Stimulated activated CD4-positive, alpha-beta T cell treated with anti-CD3 and anti-CD28 coated beads, TNF-alpha, amount 100 ng/mL, for 1 hour (primary cell): ENCODE measurements at places on chromosomes 11 and 22.
A peak's percentile ranks its signal among the peaks of the same experiment; 100 is the strongest.

GRCh38 chr11:64677441-64678023, 45.5 kb downstream of the NRXN2 start:
- no peak for DNase-seq

DNA sequence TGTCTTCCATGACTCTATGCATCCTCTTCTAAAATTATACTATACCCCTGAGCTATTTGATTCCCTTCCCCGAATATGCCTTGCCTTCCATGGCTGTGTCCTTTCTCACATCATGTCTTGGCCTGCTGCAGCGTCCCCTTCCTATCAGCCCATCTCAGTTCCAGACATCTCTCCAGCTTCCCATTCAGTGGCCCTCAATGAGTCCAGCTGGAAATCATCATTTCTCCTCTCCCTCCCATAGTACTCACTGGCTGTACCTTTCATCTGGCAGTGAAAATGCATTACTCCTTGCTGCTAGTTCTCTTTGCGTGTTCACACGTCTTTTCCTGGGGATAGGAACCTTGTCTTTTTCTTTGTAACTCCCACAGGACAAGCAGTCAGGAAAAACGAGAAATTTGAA, 486.8 kb downstream of the NTM start:
- no peak for DNase-seq

- DNase-seq = no peak
These were observed 693.4 kb upstream of the CCDC90B start for GRCh38 chr11:83979593-83979992.

GRCh38 chr11:8593935-8594909, at the start of gene STK33:
Gene STK33, minus strand, starts transcription at chr11:8594228. Its CDS starts 119,323 bp downstream, at chr11:8474905.
- DNase-seq = no peak

GRCh38 chr11:73055655-73056354, 86.3 kb downstream of the FCHSD2 start:
- DNase-seq = no peak

DNA sequence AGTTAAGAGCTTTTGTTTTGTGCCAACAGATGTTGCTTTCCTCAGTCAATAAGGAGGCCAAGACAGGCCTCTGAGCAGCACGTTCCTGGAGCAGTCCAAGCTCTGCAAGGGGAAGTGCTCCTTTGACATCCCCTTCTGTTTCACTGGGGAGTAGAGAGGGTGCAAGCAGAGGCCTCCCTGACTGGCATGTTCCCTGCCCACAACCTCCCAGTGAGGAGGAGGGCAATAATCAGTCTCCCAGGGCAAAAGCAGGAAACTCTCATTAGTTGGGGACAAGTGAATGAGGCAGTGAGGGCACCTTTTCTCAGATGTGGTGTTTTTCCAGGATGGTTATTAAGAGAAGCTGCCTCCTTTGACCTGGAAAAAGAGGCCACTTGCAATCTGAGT, 79.5 kb upstream of the ZBED5 start:
- no peak for DNase-seq

DNA sequence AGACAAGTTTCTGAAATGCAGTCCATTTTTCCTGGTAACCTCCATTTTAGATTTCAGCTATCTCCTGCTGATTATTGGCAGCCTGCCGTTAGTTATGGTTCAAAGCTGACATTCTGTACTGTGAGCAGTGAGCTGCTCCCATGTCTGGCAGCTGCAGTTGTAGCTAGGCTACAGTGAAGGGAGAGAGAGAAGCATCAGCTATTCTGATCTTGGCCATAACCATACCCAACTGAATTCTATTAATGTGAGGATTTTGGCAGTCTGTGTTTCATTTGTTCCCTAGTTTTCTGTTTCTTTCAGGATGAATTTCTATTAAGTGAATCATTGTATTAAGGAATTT, 33.4 kb downstream of the SIK2 start:
- DNase-seq = no peak

DNA sequence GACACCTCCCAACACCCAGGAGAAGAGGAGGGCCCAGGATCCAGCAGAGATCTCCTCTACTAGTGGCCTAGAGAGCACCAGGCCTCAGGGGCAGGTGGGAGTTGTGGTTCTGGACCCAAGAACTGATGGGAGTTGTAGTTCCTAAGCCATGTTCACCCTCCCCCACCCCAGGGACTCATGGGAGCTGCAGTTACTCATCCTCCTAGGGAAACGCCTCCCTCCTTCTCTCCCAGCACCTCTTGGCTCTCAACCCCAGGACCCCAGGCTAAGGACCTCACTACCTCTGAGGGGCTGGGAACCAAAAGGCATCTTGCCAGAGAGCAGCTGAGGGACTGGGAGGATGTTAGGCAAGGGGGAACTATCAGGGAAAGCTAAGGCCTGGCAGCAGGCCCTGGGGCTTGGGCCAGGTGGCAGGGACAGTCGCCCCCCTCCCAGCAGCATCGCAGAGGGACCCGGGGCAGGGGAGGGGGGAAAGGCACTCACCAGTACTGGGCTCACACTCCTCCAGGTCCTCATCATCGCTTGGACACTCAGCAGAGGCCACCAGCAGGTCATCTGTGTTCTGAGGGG, 28.9 kb downstream of the SLC22A12 start:
- no peak for DNase-seq

GRCh38 chr11:17543041-17543440, 1.2 kb downstream of the USH1C start:
- DNase-seq = no peak

DNA sequence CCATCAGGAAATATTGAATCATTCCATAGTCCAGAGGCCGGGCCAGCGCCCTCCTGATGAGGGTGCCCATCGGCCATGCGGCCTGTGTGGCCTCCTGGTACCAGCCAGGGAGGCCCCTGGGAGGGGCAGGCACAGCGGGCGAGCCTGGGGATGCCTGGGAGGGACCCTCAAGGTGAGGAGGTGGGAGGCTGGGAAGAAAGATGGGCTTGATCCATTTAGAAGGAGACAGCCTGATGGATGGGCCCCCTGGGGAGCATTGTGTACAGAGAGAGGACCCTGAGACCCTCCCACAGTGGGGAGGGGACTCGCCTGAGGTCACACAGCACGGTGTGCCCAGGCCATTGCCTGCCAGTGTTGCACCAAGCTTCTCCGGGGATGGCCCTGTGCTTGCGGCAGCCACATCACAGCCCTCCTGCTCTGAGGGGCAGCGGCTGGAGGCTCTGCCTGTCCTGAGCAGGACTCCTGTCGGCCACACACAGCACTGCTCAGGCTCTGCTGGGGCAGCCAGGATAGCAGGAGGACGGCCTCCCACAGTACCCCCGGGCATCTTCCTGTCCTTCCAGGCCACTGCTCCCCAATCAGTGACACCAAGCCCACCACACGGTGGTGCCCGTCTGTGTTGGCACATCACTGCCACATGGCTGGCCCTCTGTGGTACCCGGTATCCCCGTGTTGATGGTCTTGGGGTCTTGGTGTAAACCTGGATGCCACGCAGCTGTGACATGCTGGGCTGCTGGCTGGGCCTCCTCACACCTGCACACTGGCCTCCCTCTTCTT, 290.0 kb downstream of the TBC1D22A start:
- no peak for DNase-seq

DNA sequence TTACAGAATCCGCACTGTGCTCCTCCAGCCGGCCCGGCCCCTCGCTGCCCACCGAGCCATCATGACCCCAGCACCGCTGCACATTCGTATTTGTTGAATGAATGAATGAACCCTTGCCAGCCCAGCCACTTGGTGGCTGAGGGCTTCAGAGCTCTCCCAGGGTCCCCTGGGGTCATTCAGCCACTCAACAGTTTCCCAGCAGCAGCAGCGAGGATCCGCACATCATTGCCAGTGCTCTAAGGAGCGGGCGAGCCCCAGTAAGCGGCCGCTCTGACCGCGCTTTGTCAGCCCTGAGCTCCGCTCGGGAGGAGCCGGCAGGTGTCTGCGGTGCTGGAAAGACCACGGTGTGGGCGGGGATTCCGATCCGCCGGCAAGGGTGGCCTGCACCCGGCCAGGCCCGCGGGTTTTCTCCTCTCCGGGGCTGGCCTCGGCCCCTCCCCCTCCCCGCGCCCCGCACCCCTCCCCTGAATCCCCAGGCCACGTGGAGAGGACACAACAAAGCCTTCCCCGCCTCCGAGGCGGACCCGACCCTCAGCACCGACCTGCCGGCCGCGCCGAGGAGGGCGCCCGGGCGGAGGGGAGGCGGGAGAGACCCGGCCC, 563 bp downstream of the BID start:
- no peak for DNase-seq

DNA sequence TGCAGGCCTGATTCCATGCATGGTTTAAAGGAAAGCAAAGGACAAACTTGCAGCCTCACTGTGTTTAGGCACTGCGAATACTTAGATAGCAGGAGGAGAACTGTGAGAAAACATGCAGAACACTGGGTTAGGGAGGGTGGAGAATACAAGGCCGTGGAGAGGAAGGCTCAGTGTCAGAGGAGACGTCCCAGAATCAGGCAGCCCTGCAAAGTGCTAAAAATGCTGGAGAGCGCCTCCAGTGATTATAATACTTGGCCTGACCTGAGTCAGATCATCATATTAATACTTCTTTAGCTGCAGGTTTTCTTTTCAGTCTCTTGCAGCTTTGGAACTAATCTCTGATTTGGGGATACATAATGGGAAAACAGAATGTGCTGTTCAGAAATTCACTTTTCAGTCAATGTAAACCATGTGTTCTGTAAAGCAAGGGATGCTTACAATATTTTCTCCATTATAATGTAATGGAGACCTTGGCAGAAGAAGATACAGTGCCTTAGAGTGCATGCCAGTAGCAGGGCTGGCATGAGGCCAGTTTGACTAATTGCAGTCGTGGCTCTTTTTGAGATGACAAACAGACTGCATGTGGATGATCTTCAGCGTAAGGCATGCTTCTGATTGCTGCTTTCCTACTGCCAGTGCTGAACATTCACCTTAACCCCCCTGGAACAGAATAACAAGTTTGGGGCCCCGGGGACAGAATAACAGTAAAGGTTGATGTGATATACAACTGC, 16.8 kb downstream of the EXT2 start:
- no peak for DNase-seq

GRCh38 chr11:76765863-76766350, 17.2 kb upstream of the TSKU start:
- DNase-seq = no peak

GRCh38 chr11:73236854-73237253, 18.8 kb downstream of the P2RY2 start:
- no peak for DNase-seq

GRCh38 chr11:106384429-106384828, 307.0 kb downstream of the AASDHPPT start:
- DNase-seq = no peak

DNA sequence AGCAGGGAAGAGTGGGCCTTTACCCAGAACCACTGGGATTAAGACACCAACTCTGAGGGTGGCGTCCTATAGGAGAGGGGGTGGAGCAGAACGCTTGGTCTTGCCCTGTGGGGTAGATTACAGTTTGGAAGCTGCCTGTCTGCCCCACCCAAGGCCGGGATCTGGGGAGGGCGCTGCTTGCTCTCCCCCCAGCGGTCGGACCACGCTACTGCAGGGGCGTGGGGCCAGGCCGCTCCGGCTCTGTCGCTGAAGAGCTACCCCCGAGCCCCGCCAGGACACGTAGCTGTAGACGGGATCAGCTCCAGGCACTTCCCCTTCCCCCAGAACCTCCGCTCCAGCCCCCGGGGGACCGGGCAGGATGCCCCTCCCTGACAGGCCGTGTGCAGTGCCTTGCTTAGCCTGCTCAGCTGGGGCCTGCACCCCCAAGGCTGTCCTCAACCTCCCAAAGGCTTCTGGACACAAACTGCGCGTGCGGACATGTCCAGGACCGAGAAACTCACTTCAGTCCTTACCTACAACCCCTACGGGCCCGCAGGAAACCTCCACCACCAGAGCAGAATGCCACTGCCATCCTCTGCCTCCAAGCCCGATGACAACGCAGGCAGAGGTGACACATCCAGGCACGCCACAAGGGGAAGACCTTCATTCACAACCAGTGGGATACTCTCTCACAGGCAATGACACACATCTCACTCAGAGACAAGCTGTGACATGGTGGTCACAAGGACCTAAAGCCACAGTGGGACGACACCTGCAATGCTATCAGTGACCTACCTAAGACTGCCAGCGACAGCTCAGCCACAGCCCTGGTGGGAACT, 3.6 kb downstream of the AHNAK start:
- DNase-seq = peak; percentile 71

- no peak for DNase-seq
These were observed 8.0 kb downstream of the SIK3 start for GRCh38 chr11:117090111-117090706.

DNA sequence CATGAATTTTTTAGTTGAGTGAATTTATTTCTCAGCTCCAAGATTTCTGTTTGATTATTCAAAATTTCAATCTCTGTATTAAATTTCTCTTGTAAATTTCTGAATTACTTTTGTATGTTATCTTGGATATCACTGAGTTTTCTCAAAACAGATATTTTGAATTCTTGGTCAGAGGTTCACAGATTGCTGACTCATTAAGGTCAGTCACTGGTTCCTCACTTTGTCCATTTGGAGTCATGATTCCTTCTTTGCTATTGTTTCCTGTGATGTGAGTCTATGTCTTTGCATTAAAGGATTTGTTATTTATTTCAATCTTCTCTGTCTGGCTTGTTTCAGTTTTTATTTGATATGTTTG, 10.2 kb upstream of the IL17RA start:
- DNase-seq = no peak

DNA sequence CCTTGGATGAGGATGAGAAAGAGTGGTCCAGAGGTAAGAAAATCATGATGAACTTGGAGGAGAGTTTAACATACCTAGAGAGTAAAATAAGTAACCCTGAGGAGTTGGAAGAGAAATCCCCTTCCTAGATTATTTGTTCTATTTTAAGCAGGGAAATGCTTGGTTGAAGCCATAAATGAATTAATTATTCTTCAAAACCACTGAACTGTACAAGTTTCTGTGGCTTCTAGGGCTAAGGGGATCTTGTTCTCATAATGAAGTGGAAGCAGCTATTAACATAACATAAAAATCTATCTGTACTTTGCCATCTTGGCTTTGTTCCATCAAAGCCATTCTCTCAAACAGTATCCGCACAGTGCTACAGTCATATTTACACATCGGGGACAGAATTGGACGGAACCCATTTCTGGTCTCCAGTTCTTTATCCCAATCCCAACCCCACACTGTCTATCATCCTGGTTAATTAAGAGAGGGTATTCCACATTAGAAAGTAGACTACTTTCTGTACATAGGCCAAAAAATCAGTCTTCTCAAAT, 14.5 kb upstream of the ARHGAP42 start:
- no peak for DNase-seq

DNA sequence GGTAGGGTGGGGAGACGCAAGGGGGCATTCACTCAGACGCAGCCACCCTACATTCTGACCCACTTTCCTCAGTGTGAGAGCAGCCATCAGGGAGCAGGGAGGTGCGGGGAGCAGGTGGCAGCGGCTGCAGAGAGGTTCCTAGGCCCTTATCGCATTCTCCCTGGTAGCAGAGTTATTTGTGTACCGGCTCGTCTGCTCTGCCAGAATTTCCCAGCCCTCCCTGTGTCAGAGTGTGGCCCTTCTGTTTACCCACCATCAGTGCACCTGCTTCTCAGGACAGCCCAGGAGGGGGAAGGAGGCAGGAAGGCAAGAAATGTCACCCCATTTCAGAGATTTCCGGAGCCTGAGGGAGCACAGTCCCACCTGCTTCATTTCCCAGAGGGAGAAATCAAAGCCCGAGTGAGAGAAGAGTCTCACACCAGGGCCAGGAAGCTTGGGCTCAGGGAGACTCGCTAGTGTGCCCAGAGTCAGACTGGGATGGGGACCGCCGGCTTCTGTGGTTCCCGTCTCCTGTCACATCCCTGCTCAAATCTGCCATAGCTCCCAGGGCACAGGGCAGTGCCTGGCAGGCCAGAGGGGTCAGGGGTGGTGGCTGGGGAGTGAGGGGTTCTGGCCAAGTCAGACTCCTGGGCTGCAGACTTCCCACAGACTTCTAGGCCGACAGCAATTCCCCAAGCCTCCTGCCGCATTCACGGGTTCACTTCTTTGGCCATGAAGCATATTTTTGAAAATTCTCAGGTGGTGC, 49.7 kb downstream of the ARRB1 start:
- no peak for DNase-seq
